ENCODE measurements at places on chromosomes 11 and 22. TPM values are rescaled to one million over a fixed set of nuclear protein-coding genes. Genes with fewer than 3 reads are reported as not detected.

Gene SYT12
- total RNA-seq: not detected

Gene NCR3LG1
- total RNA-seq: 3.4 TPM

Gene MIAT
- total RNA-seq: 0.05 TPM

Gene IL18
- 6.6 TPM for total RNA-seq

Gene TRIM6
- 5.6 TPM for total RNA-seq

Gene LRRC4C
- total RNA-seq: 1.5 TPM
